ENCODE measurements at places on chromosomes 1 and 21.

DNA sequence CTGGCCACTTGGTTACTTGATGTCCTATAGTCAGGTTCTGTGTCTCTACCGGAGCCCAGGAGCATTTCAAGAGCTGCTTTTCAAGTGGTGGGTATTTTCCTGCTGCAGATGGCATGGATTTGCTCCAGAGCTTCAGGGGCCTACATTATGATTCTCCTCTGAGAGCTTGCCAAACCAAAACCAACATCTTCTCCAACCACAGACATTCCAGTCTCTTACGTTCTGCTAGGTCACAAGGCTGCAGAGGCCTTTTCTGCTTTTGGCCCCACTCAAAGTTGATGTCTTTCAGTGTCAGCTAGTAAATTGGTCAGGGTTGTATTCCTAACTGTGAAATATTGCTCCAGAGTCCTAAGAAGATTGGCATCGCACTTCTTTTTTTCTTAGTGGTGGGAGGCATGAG lies 14.7 kb upstream of the AQP10 start:
- no peak for DNase-seq

DNA sequence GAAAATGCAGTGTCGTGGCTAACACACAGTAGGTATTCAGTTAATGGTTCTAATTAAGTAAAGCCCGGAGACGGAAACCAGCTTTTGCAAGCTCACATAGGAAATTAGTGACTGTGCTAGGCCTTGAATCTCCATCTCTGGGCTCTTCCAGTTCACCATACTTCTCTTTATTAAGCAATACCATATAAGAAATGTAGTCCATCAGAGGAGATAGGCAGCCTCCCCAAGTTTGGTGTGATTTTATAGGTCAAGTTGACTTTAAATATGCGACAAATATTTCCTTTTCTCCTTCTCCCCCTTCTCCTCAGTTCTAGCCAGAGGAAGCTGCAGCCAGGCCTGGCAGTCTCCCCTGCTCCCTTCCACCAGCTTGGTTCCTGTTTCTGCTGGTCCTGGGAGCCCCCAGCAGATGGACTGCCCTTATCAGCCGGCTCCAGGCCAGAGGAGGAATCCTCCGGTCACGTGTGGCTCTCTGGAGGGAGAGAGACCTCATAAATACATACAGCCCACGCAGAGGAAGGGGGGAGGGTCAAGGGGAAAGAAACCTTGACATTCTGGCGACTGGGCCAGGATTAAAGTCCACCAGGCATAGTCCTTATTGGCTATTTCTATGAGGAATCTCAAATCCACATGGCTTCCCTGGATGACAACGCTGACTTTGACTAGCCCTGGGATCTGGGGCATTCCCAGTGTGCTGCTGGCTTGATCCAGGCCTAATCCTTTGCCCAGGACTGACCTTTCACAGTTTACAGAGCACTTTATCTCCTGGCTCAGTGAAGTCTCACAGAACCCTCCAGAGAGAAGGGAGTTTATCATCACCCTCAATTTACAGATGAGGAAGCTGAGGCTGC lies 115.1 kb upstream of the JUN start:
- no peak for DNase-seq

GRCh38 chr1:201281573-201281972 lies 1.7 kb upstream of the PKP1 start:
- DNase-seq, result no peak

GRCh38 chr1:101905283-101905835 lies 91.4 kb downstream of the OLFM3 start:
- DNase-seq, result peak; percentile 54
